ENCODE measurements at places on chromosomes 5 and 9.
A peak's percentile ranks its signal among the peaks of the same experiment; 100 is the strongest.

GRCh38 chr9:83312537-83312936 is 225.7 kb downstream of the FRMD3 start:
- no peak for DNase-seq

GRCh38 chr5:95042037-95042436 is 242.9 kb downstream of the MCTP1 start:
- no peak for DNase-seq

- no peak for DNase-seq
Measured at GRCh38 chr9:137581361-137582285, 2.9 kb upstream of the DPH7 start.

DNA sequence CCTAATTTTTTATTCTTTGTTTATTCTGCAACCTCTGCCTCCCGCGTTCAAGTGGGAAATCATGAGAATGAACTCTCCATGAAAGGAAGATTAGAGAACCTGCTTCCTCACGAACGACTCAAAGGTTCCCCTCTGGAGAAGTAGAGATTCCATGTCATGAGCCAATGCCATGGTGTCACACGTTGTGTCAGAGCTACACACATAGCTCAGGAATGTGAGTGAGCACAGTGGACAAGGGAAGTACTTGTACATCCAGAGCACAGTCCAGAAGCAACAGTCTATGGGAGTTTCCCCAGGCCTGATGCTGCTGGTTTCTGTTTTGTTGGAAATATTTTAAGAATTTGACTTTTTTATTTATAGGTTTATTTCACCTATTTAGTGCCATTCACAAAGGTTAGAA is 26.8 kb upstream of the PPP2CA start:
- peak; percentile 81 for DNase-seq

DNA sequence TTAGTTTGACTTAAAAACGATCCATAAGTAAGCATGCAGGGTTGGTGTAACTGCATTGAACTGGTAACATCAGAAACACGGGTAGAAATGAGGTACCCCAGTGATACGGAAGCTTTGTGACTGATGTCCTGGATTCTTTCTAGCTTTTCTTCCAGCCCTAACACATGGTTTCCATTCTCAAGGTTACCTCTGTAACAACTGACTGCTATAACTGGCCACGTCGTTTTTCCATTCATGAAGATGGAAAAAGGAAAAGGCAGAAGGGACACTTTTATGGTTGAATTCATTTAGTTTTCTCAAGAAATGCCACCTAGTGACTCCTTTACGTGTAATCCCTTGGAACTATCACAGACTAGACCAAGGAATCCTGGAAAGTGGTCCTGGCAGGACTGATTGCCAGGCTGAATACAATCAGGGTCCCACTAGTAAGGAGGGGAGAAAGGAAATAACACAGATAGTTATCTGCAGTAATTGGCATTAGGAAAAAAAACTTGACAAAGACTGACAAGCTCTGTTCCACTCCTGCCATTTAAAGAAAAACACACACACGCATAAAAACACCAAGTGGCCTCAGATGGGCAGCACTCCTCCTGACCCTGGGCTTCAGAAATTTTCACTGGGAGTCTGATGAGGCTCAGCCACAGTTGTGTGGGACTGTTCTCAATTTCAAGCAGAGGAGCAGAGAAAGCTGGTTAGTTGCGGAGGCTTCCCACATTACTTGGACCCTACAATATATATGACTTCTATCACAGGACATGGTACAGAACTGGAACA is 77.5 kb upstream of the ZNF169 start:
- no peak for DNase-seq

GRCh38 chr9:6917162-6917561 is 159.4 kb downstream of the KDM4C start:
- DNase-seq = no peak

DNA sequence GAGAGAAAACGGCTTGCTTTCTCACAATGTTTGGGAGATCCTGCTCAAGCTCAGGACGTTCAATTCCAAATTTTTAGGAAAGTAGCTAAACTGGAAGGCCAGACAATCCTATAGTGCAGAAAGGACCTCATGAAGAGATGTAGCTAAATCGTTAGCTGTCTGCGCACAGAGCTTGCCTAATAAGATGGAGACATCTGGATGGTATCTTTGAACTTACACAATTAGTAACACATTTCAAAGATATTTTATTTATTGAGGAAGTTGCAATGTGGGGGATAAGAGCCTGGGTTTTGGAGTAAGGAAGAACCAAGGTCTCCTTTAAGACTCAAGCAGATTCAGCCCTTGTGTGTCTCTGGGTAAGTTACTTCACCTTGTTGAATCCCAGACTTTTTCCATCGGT is 28.6 kb upstream of the RAB14 start:
- DNase-seq = no peak

DNA sequence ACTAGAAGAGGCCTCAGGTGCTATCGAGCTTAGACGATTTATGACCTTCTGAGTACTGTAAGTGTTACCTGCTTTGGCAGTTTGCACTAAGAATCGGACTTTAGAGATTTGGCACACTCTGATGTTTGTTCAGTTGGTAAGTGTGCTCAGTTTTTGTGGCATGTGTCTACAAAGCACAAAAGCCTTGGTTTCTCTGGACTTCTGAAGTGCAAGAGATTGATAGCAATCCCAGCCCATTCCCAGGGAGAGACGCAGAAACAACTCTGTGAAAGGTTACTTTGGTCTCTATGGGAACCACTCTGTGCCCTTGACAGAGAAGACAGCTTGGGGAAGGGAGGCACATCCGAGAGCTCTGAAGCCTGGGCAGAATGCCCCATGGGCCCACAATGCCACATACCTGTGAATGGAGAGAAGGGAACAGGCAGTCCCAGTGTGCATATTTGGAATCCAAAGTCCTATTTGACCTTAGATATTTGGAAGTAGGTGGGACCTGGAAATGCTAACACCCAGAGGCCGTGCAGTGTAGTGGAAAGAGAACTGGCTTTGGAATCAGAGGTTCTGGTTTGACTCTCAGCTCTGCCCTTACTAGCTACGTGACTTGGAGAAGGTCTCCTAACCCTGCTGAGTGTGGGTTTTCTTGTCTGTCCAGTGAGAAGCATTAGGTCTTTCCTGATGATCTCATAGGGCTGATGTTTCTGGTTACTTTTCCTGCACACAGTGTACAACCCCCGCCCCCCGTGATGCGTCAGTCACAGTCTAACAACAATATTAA is 194.3 kb upstream of the VLDLR start:
- DNase-seq = no peak

- DNase-seq = no peak
Measured at GRCh38 chr5:62496876-62497275, 81.7 kb upstream of the LRRC70 start.

- DNase-seq = no peak
Measured at GRCh38 chr5:3594510-3595005, 1.1 kb upstream of the IRX1 start.

DNA sequence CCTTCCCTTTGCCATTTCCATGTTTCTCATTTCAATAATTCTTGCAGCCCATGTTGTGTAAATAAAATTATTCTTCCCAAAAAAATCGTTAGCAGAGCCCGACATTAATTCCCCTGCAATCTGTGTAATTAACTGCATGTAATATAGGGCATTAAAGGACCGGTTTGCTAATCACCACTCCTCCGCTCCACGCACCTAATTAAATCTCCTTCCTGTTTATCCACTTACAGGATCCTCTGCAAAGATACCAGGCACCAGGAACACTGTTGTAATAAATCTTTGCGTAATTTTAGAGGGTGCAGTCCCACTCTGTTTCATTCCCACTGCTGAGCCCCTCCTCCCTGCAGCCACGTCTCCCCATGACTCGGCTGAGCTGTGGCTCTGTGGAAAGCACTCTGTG is 105.0 kb upstream of the PPP1R26 start:
- DNase-seq = no peak

GRCh38 chr9:5764130-5764868 is 68.6 kb downstream of the ERMP1 start:
- no peak for DNase-seq

DNA sequence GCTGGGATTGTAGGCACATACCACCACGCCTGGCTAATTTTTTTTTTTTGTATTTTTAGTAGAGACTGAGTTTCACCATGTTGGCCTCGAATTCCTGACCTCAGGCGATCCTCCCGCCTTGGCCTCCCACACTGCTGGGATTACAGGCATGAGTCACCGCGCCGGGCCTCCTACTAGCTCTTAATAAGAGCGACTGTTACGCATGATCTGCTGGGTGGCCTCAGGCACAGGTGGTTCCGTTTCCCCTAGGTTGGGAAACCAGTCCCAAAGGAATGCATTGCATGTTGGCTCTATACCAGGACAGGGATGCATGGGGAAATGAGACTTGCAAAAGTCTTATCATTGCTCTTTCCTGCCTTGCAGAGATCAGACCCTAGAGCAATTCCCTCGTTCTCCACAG is 184.7 kb upstream of the PPP1R26 start:
- DNase-seq = no peak

DNA sequence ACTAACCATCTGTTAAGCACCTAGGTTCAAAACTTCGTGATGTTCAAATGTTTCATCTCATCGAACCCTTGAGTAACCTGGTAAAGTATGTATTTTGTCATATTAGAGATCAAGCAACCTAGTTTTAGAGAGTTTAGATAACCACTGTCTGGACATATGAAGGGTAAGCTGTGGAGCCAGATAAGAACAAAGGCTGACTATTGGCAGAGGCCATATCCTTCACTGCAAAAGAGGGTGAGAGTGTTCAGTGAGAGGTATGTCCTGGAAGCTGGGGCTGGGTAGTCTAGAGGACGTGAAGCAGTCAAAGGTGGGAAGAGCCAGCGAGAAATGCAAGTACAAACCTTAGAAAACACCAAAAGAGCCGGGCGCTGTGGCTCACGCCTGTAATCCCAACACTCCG is 573.1 kb upstream of the KLF4 start:
- DNase-seq = no peak

GRCh38 chr5:17847286-17847685 is 213.0 kb downstream of the TAF11L14 start:
- DNase-seq = no peak

Data from suppressor macrophage treated with lipopolysaccharide for 4 hours (primary cell).